ENCODE measurements at places on chromosomes 16 and 17.

DNA sequence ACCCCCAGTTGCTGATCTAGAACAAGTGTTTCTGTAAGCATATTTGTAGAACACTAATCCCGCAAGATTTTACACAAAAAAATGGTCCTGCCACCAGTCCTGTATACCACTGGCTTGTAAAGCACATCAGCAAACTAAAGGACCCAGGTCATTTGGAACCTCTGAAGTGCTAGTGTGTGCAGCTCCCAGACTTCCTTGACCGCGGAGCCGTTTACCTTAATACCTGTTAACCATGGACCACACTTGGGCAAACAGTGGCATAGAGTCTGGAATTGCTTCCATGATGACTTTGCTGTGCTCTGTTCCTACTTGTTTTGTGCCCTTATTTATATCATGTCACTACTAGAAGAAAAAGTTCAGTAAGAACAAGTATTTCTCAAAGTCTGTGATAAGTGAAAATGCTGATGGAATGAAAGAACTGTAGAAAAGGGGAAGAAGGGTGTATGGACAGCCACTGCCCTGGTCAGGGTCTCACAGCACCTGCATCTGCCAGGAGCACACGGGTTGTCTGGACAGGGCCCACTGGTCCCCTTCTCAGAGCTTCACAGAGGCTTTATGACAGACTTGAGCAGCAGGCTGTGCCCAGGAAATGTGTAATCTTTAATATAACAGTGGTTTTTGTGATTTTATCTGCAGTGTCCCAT is 29.3 kb downstream of the ALDH3A2 start:
- no peak for DNase-seq

GRCh38 chr16:64391063-64391600 is 730.7 kb downstream of the CDH11 start:
- peak; percentile 62 for DNase-seq

GRCh38 chr16:89290887-89291286 is 73.4 kb downstream of the ZNF778 start:
- DNase-seq, result no peak

GRCh38 chr16:72457243-72457940 is 285.4 kb upstream of the PMFBP1 start:
- no peak for DNase-seq

DNA sequence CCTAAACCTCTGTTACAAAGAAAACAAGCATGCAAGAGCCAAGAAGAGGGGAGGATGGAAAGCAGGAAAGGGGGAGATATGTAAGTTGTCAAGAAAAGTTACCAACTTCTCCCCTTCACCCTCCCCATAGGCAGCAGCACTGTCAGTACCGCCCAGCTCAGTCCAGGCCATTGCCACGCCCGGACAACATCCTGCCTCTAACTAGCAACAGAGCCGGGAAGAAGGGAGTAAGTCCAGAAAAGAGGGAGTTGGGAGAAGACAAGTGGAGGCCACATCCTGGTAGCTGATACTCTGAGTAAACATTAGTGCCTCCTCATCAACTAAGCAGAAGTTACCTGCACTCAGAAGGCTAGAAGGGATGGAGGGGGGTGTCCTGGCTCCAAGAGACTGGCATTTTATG is 113.6 kb downstream of the SMG6 start:
- DNase-seq, result peak; percentile 26

GRCh38 chr17:62674363-62674739 is 46.9 kb downstream of the MRC2 start:
- DNase-seq, result no peak

DNA sequence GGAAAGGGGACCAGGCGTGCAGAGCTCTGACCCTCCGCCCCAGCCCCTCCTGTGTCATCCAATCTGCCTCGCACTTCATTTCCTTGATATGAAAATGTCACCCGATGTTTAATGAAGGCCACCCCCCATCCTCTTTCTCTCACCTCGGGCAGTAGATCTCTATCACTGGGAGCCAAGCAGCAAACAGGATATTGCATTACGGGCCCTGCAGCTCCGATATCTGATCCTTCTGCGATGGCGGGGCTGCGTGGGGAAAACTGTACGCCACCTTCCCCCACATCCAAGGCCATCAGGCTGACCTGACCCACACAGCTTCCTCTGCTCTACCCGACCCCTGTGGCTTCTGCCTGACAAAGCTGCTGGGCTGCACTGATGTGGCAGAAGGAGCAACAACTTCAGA is 74.9 kb downstream of the DYNLRB2 start:
- no peak for DNase-seq

- no peak for DNase-seq
Measured at GRCh38 chr16:56800355-56800754, 64.7 kb upstream of the SLC12A3 start.

DNA sequence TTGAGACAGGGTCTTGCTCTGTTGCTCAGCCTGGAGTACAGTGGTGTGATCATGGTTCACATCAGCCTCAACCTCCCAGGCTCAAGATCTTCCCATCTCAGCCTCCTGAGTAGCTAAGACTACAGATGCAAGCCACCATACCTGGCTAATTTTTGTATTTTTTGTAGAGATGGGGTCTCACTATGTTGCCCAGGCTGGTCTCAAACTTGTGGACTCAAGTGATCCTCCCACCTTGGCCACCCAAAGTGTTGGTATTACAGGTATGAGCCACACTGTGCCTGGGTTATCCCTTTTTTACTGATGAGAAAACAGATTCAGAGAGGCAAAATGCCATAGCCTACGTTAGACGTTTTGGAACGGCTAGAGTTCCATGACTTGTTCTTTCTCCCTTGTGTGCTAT is 30.1 kb downstream of the SNX29 start:
- no peak for DNase-seq

GRCh38 chr17:28482551-28483199 is 9.2 kb downstream of the SLC13A2 start:
- DNase-seq, result no peak

- peak; percentile 25 for DNase-seq
Measured at GRCh38 chr16:54506214-54506580, 219.6 kb upstream of the IRX3 start.

GRCh38 chr17:80927791-80928216 is 63.8 kb upstream of the CHMP6 start:
- DNase-seq, result no peak

DNA sequence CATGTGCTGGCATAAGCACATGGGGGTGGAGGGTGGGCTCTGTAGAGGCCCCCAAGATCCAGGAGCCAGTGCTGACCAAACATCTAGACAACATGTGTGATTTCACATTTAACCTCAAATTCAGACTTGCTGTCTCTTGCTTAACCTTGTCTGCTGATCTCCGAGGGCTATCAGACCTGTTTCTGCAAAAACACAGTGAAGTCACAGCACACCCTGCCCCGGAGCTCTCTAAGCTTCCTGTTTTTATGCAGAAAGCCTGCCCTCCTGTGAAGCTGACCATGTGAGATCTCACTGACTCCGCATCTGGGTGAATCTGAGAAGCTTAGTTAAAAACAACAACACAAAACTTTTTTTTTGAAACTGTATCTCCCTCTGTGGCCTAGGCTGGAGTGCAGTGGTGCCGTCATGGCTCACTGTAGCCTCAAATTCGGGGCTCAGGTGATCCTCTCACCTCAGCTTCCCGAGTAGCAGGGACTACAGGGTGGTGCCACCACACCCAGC is 6.6 kb upstream of the DPEP2 start:
- DNase-seq, result peak; percentile 67

- DNase-seq, result no peak
Measured at GRCh38 chr16:49022351-49022963, 259.2 kb downstream of the CBLN1 start.

GRCh38 chr17:78535273-78536197 is 41.7 kb downstream of the DNAH17 start:
- no peak for DNase-seq

- DNase-seq, result no peak
Measured at GRCh38 chr16:610513-611381, 20.0 kb upstream of the WFIKKN1 start.

DNA sequence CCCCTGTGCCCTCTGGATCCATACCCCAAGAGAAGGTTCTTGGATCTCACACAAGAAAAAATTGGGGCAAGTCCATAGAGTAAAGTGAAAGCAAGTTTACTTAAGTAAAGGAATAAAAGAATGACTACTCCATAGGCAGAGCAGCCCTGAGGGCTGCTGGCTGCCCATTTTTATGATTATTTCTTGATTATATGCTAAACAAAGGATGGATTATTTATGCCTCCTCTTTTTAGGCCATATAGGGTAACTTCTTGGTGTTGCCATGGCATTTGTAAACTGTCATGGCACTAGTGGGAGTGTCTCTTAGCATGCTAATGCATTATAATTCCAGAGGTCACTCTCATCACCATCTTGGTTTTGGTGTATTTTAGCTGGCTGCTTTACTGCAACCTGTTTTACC is 70.8 kb downstream of the NLK start:
- DNase-seq, result no peak
